ENCODE measurements at places on chromosomes 1 and 21.

DNA sequence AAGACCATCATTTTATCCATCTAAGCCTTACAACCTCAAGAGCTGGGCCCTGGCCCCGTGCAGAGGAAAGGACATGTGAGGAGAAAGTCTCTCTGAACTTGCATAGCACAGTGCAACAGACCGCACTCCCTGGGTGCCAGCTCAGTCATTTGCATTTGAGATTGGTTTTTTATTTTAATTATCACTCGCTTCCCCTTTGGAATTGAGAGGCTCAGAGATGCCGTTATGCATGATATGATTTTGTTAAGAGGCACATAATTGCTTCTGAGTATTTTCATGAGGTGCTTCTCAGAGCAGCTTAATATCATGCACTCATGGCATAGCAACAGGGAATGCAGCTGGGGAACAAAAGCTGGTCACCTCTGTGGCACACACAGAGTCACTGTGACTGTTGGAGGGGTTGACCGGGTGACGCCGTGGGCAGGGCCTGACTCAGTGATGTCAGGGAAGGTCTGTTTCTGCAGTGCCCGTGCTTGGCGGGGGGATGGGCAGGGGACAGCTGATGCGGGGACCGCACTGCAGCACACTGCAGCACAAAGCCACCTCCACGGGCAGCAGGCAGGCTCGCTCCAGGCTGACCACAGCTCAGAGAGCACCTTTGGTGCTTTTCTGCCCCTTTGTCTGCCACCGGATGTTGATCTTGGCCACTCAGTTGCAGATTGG is 43.2 kb upstream of the VAMP3 start:
- no peak for DNase-seq

DNA sequence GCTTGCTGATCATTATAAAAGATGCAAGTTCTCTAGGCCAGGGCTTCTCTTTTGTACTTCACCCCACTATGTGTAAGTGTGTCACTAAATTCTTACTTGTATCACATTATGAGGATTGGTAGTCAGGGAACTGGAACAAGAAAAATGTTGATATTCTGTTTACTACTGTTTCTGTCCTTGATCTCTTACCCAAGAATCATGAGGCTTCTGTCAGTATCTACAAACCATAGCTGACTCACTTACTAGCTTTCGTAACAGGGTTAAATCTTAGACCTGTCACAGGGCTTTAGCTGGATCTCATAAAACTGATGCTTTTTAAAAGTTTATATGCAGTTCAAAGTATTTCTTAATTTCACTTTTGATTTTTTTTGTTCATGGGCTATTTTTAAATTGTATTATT is 681.2 kb downstream of the PLPP3 start:
- no peak for DNase-seq

DNA sequence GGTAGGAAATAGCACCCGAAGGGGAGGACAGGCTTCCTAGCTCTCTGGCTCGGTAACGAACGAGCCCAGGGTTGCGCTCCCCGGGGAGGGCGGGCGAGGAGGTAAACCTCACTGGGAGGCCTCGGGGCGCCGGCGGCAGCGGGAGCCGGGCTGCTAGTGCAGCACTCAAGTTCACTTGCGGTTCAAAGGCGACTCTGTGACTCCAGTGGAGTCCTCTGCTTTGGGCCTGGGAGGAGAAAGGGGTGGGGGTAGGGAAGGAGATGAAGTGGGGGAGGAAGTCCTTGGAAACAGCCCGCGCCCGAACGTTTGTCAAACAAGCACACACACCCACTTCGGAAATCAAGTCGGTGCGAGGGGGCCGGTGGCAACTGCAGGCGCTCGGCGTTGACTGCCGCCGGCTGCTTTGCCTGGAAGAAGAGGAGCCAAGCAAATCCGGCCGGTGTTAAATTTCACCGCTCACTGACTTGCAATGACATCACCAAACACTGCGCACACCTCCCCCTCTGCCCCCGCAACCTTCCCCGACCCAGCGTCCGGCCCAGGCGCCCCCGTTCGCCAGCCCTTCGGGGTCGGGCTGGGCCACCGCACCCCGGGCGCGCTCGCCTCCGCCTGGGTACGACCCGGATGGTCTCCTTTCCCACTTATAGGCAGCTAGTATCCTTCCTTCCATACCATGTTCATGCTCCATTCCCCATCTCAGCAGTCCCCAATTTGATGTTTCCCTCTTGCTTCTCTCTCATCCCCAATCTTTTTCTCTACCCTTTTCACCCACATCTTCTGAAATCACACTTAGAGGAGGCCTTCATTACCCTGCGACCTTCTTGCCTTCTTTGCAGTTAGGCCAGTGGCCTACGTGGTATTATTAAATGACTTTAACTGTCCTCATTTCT is at the start of gene COL24A1:
COL24A1 (minus strand) TSS at position 207 of the 890 bp plus-strand sequence. CDS start 376 bp downstream, outside the sequence.
- no peak for DNase-seq

DNA sequence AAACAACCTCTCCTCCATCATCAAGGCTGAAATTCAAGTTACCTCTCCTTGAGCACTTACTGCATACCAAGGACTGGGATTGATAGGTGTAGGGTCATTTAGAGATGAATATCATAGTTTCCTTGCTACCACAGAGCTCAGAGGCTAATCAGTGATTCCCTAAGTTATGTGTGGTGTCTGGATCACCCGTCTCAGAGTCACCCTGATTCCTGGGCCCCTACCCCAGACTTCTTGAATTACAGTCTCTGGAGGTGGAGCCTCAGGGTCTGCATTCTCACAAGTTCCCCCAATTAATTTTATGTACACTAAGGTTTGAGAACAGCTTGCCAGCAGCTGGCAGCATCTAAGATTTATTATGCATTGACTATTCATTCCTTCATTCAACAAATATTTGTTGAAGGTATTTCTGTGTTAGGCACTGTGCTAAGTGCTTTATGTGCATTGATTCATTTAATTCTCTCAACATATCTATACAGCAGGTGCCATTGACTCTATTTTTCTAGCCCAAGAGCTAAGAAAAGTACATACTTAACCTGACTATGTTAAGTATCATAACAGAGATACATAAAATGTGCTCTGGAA is 182.9 kb upstream of the FGGY start:
- DNase-seq, result no peak

DNA sequence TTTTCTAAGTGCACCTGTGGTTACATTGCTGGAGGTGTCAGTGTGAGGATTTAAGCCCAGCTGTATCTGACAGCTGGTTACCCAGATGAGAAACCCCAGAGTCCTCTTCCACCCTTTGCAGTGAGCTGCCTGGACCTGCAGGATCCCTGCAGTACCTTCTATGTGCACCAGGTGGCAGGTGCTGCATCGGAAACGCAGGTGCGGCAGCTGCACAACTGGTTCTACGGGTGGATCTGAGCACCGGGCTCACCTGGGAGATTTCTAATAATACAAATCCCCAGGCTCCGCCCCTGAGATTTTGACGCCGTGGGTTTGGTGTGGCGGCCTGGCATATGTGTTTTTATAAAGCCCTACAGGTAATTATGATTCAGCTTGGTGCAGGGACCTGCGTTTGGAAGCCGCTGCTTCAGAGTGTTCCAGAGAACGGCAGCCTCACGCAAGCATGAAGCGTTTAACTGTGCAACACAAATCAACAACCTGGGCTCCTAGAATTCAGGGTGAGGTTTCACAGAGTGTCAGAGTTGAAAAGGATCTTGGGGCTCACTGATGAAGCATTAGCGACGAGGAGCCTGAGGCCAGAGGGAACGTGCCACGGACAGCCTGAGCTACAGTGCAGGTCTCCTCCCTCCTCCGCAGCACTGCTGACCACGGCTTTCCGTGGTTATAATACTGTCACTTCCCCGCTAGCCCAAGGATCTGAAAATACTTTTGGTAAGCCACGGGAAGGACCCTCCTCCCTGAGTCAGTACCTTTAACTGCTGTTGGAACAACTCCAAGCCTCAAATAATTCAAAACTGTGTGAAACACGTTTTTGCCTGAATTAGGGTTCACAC is 96.7 kb upstream of the TRABD2B start:
- peak; percentile 69 for DNase-seq

DNA sequence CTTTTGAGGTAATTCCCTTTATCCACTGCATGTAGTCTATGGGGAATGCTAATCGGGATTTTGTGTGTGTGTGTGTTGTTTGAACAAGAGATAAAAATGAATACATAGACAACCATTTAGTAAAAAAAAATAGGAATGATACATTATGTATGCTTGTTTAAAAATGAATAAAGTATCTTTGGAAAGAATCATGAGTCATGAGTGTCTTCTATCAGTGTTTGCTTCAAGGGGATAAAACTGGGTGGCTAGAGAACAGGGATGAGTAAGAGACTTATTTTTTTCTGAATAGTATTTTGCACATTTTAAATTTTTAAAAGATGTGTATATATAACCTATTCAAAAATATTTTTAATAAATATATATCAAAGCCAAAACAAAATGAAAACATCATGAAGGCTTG is 839.4 kb upstream of the ADGRL4 start:
- DNase-seq, result no peak

- DNase-seq, result no peak
Observed at GRCh38 chr1:6588893-6589520, 9.2 kb downstream of the ZBTB48 start.

GRCh38 chr1:215417122-215417521 is 150.0 kb upstream of the KCTD3 start:
- DNase-seq, result no peak

DNA sequence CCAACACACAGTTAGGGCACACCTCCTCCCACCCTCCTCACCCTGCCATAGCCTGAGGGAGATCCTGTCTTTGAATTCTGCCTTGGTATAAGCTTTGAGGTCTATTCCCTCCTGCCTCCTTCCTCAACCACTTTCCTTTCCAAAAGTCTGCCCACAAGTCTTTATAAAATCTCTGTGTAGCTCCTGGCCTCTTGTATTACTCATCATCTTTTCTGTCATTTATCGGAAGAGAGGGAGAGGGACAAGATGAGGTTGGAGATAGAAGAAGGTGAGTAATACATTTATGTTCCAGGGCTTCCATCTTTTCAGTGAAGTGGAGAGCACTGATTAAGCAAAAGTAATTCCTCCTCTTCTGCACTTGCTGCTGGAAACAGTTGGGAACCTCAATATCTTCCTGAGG is 30.5 kb upstream of the EFCAB14 start:
- no peak for DNase-seq

DNA sequence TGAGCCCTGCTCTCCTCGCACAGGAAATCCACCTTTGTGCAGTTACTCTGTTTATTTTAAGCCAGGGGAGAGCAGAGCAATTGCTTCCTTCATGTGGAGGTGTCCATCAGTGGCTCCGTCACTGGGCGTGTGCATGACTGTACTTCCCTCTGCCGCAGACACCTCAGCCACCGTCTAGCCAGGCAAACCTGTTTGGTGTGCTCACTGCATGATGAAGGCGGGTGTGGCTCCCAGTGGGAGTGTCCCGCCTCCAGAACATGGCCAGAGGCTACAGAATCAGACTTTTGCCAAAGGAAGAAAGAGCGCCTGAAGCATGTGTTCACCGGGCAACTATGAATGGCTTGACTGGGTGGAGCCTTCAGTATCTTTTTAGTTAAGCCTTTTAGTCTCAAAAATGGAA is 26.1 kb upstream of the LAMC2 start:
- no peak for DNase-seq

DNA sequence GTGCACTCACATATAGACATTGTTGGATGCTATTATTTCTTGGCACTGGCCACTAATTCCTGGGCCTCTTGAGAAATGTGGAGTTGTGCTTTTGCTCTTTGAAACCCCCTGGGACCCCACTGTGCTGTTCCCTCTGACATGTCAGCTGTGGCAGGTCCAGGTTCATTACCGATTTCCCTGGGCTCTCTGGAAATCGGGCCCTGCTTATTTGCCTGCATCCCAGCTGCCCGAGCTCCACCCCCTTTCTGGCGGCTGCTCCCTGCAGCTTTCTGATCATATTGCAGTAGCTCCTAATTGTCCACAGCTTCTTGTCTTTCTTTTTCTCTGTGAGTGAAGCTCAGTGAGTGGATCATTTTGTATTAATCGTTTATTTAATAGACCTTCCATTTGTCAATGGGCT is 183.7 kb upstream of the FAM78B start:
- no peak for DNase-seq

DNA sequence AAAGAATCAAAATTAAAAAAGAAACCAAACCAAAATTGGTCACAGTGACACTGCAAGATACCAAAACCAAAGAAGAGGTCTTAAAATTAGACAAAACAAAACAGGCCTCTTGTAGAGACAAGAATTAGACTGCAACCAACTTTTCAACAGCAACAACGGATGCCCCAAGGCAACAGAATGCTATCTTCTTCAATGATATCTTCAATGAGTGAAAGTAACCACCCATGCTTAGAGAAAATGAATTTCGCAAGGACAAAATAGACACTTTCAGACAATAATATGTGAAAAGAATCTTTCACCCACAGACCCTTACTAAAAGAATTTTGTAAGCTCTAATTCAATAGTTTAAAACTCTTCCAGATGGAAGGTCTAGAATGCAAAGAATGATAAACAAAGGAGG is 41.7 kb downstream of the USP48 start:
- no peak for DNase-seq

GRCh38 chr1:245718123-245718522 is 563.3 kb downstream of the KIF26B start:
- DNase-seq, result no peak

DNA sequence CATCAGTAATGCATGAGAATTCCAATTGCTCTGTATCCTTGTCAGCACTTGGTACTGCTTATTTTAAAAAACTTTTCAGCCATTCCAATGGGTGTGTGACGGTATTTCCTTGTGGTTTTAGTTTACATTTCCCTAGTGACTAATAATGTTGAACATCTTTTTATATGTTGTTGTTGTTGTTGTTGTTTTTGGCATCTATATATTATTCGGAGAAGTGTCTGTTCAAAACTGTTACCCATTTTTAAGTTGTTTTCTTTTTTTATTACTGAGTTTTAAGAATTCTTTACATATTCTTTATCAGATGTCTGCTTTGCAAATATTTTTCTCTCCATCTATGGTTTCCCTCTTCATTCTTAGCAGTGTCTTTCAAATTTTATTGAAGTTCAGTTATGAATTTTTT is 231.1 kb upstream of the POU3F1 start:
- DNase-seq, result no peak

DNA sequence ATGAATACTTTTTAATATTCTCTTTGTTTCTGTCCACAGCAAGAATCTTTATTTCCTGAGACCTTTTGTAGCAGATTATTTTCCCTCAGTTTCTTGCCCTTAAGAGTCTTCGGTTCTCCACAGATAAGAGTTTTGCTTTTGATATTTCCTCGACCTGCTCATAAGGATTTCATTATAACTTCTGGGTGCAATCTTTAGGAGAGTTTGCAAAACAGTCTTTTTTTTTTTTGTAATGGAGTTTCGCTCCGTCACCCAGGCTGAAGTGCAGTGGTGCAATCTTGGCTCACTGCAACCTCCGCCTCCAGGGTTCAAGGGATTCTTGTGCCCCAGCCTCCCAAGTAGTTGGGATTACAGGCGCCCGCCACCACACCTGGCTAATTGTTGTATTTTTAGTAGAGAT is 10.1 kb upstream of the UBE4B start:
- DNase-seq, result no peak

DNA sequence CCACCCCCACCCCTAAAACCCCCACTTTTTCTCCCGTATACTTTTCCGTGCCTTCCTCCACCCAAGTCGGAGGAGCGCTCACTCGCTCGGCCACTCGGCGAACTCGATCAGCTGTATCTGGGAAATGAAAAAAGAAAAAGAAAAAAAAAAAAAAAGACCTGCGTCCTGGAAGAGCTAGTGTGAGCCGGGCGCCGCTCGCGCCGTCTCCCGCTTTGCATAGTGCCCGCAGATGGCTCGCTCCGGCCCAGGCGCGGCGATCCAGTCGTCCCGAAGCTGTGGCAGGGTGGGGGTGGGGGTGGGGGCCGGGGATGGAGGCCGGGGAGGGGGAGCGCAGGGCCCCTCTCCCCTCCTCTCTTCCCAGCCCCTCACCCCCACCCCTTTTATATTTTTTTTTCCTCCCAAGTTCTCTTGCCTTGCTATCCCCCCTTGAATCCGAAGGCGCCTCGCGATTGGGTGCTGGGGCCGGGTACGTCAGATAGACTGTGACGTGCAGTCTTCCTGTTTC is 299 bp upstream of the PROX1 start:
- DNase-seq, result no peak

- DNase-seq, result no peak
Observed at GRCh38 chr1:186113461-186113860, 261.6 kb downstream of the TPR start.
